ENCODE measurements at places on chromosomes 4 and X. TPM values are rescaled to one million over a fixed set of nuclear protein-coding genes. Genes with fewer than 3 reads are reported as not detected.

ELOVL6 gene
- 24.4 TPM for total RNA-seq

TLR7 gene
- 0.04 TPM for total RNA-seq

FAM120C gene
- total RNA-seq = 12.5 TPM

HERC5 gene
- total RNA-seq = 7.0 TPM

CCDC110 gene
- 1.0 TPM for total RNA-seq

PDCL2 gene
- total RNA-seq = not detected

PCDH18 gene
- 112 TPM for total RNA-seq

GALNTL6 gene
- total RNA-seq = 2.0 TPM

CHRDL1 gene
- 6.3 TPM for total RNA-seq

SYP gene
- 0.33 TPM for total RNA-seq

CNOT6L gene
- total RNA-seq = 51.9 TPM

ADRA2C gene
- total RNA-seq = 1.9 TPM

ALB gene
- 0.59 TPM for total RNA-seq

FOXO4 gene
- total RNA-seq = 25.3 TPM

GABRB1 gene
- total RNA-seq = not detected

MAMLD1 gene
- total RNA-seq = 0.93 TPM

C4orf51 gene
- not detected for total RNA-seq

NAP1L2 gene
- total RNA-seq = 1.1 TPM

NRK gene
- total RNA-seq = 48.2 TPM

TNIP3 gene
- 0.51 TPM for total RNA-seq

APLN gene
- 0.33 TPM for total RNA-seq

LRIT3 gene
- total RNA-seq = 0.16 TPM

FRG1 gene
- 37.0 TPM for total RNA-seq

IL2 gene
- total RNA-seq = not detected

UTP3 gene
- 28.0 TPM for total RNA-seq

TMEM47 gene
- total RNA-seq = 11.8 TPM

Data from mesothelial cell of epicardium (in vitro differentiated cells).